PC-9 (cell line): ENCODE measurements at places on chromosomes 6 and 20. TPM values are rescaled to one million over a fixed set of nuclear protein-coding genes. Genes with fewer than 3 reads are reported as not detected.

DNA sequence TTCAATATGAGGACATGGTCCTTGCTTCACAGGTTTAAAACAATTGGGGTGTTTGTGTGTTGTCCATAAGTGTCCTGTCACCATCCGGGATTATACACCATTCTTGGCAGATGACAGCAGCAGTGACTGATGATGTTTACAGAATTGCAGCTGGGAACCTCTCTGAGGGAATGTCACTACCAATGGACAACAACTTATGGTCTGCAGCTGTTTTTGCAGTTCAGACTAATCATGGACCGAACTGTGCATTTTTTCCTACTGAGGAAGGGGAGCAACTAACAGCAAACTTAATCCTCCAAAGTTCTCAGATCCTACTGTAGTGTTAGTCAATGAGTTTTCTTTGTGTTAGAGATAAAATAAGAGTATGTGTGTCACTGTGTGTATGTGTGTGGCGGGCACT, 26.0 kb downstream of the FAM229B start:
- H3K27me3 ChIP-seq, result no peaks in the 10 kb centered on the region
- peaks cover 86% of the 10 kb centered on the region for H3K36me3 ChIP-seq
- no peak overlapping the region for H3K4me3 ChIP-seq
- H3K27ac ChIP-seq, result no peak overlapping the region
- peaks cover 9% of the 10 kb centered on the region for H3K4me1 ChIP-seq
- DNase-seq, result no peak

DNA sequence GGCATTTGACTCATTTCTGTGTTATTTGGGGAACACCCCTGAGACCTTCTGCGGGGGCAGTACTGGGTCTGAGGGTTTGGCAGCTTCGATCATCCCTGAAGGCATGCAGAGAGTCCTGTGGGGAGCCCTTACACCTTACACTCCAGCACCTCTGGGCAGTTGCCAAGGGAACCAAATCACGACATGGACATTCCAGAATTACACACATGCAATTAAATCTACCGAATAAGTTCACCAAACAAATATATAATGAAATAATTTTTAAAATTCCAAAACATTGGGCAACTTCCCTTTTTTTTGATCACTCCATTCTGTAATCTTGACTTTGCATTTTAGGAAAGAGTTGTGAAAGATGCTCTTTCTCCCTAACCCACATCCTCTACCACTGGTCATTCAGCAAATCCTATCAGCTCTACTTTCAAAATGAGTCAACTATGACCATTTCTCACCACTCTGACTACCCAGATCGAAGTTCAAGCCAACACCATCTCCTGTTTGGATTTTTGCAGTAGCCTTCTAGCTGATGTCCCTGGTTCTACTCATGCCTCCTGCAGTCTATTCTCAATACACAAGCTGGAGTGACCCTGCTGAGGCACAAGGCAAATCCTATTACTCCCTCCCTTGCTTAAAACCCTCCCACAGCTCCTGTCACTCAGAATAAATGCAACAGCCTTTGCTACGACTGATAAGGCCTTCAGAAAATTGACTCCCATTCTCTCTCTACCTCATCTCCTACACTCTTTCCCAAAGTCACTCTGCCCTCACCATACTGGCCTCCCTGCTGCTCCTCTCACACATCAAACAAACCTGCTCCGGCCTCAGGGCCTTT, 533.3 kb downstream of the HACE1 start:
- H3K4me3 ChIP-seq, result peak overlapping the region; percentile 10; the same call in 1 of the 2 replicates
- peak; percentile 89 for DNase-seq

GRCh38 chr6:147826698-147827097, 318.2 kb downstream of the SAMD5 start:
- no peaks in the 10 kb centered on the region for H3K27me3 ChIP-seq
- no peaks in the 10 kb centered on the region for H3K4me1 ChIP-seq
- no peak overlapping the region for H3K4me3 ChIP-seq
- H3K27ac ChIP-seq, result no peak overlapping the region

CRISP2 gene
- not detected in 2 replicates for total RNA-seq
